Upper lobe of right lung (tissue), 1 donor: ENCODE measurements at places on chromosomes 4 and X.

DNA sequence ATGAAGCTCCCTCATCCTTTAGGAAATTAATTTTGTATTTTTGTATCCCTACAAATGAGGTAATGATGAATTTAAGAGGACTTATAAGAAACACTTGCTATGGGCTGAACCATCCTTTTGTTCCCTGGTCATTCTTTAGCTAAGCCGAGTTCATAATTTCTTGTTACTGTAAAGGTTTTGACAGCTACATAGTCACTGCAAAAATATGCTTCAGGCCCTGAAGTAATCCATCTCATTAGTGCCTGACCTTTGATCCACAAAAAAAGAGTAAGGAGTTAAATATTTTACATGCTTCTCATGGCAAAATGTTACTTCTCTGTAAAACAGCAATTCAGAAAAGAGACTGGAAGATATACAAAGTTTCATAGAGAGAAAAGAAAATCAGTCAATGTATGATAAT is 290.6 kb upstream of the SLIT2 start:
- DNase-seq = no peak

- DNase-seq = no peak
These were observed 782.9 kb upstream of the HS3ST1 start for GRCh38 chr4:12211636-12212035.

- DNase-seq = no peak
These were observed 103.2 kb downstream of the ANXA3 start for GRCh38 chr4:78654807-78655206.

DNA sequence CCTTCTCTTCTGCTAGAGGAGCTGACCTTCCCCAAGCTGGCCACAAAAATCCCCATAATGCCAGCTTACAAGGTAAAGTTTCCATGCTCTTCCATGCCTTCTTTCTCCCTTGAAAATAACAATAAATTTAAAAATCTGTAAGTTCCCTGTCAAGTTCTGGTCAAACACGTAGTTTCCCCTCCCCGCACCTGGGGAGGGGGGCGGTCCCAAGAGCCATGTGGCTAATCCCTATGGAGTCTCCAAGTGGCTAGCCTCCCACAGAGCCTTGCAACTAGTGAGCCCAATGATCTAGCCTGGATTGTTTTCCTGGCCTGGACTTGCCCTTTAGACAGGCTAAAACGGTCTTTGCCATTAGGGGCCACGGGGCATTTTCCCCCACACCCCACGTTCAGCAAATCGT is 2.1 kb upstream of the NRK start:
- no peak for DNase-seq

DNA sequence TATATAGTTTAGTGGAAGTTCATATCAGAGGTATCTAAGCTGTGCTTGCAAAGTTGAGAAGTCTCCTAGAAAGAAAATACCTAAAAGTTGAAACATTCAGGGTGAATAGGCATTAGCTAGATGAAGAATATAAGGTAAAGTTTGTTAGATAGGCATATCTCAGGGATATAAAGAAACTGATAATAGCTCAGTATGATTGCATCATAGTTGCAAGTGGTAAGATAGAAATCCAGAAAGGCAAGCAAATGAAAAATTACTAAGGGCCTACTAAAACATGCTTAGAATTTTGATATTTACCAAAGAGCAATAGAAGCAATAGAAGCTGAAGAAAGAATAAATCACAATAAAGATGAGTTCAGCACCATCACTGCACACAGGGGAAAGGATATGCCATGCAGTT is 610.0 kb upstream of the ADGRL3 start:
- no peak for DNase-seq

- DNase-seq = no peak
These were observed 5.1 kb upstream of the CXCL10 start for GRCh38 chr4:76028350-76028765.

GRCh38 chr4:5238173-5238572 is 186.9 kb downstream of the STK32B start:
- no peak for DNase-seq

DNA sequence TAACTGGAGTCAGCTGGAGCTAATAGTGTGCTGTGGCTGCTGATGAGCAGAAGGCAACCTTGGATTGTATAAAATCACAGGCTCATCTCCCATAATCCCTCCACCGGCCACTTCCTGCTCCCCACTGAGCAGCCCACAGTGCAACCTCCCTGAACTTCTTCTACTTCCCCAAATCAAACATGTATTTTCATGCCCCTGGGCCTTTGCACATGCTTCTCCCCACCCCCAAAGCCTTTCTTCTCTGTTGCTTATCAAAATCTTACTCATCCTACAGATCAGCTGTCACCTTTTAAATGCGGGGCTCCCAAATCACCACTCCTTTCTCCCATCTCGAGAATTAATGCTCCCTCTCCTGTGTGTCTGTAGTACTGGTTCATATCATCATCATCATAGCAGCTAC is 35.8 kb downstream of the RHOH start:
- DNase-seq = no peak

- no peak for DNase-seq
These were observed 50.7 kb downstream of the MAP7D3 start for GRCh38 chrX:136200466-136200865.

GRCh38 chr4:139153411-139154133 is 23.4 kb downstream of the ELF2 start:
- no peak for DNase-seq

DNA sequence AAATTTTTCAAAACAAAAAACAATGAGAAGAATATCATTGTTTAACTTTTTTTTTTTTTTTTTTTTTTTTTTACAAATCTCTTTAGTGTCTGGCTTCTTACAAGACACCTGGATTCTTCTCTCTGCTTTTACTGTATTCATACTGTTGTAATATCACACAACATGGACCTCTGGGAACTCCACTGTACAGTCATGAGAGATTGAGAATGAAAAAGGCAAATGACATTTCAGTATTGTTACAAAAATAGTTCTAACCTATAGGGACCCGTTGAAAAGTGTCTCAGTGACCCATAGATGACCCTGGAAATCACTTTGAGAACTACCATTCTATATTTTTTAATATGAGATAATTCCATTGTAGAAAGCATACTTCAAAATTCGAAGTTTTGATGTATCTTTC is 124.4 kb downstream of the SLIT2 start:
- no peak for DNase-seq

DNA sequence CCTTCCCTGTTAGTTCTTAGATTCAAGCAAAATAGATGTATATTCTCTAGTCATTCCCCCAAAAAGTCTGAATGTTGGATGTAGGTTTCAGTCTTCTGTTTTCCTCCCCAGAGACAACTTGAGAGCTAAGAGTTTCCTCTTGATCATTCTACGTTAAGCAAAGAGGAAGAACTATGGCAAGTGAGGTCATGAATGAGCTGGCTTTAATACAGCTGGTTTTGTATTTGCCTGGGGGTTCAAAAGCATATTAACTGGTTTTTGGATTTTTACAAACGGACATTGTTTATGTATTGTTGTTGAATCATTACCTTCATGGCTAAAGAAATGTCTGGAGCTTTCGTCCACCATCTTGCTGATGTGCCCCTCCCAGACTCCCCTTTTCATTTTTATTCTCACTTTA is 916.7 kb upstream of the POU3F4 start:
- DNase-seq = no peak

GRCh38 chr4:151669990-151670389 is 90.8 kb downstream of the GATB start:
- DNase-seq = no peak

DNA sequence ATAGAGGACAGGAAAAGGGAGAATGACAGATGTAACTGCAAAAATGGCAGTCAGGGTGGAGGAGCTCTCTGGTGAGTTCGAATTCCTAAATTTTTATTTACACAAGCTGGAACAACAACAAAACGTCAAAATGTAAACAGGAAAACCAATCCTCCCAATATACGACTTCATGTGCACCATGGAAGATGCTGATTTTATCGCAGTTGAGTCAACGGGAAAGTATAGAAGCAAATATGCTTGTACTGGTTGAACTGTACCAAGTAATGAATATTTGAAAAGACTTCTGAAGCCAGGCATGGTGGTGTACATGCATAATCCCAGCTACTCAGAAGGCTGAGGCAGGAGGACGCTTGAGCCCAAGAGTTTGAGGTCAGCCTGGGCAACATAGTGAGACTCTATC is 15.4 kb downstream of the STX18 start:
- DNase-seq = no peak

DNA sequence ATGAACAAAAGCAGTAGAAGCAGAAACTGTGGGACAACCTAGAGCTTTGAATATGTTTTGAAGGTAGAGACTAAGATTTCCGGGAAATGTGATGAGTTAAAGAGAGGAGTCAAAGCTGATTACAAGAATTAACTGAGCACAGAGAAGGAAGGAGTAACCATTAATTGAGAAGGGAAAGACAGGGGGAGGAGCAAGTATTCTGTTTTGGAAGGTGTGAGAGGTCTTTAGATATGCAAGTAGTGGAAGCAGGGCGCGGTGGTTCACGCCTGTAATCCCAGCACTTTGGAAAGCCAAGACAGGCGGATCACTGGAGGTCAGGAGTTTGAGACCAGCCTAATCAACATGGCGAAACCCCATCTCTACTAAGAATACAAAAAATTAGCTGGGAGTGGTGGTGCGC is 171.5 kb downstream of the FSTL5 start:
- no peak for DNase-seq

- DNase-seq = peak; percentile 74
These were observed 813 bp downstream of the DIAPH2 start for GRCh38 chrX:96685210-96686099.

GRCh38 chrX:133273180-133273579 is 55.0 kb upstream of the TFDP3 start:
- no peak for DNase-seq

DNA sequence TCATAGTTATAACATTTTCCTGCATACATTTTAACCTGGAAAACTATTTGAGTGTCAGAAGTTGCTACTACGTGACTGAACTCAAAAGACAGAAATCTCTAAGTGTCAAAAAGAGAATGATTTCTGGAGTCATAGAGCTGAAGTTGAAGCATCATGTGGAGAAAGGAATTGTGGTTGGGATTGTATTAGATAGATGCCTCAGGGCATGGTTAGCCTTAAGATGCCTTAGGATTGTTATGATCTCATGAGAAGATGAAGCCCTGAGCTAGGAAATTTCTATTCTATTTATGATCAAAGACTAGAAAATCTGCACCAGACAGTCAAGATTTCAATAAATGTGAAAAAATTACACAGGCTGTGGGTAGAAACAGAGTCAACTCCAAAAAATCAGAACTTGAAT is 20.2 kb downstream of the EPGN start:
- no peak for DNase-seq

GRCh38 chrX:66221856-66222255 is 57.8 kb downstream of the HEPH start:
- DNase-seq = no peak

GRCh38 chr4:14428125-14428524 is 574.2 kb upstream of the CPEB2 start:
- DNase-seq = no peak
